ENCODE measurements at places on chromosomes 7 and 10.

GRCh38 chr7:23434147-23434917, 36.0 kb downstream of the IGF2BP3 start:
- DNase-seq: no peak

- DNase-seq: no peak
These were observed 730.6 kb upstream of the IGFBP3 start for GRCh38 chr7:46651561-46652088.

- DNase-seq: no peak
These were observed 545 bp upstream of the MTPN start for GRCh38 chr7:135977742-135978066.

DNA sequence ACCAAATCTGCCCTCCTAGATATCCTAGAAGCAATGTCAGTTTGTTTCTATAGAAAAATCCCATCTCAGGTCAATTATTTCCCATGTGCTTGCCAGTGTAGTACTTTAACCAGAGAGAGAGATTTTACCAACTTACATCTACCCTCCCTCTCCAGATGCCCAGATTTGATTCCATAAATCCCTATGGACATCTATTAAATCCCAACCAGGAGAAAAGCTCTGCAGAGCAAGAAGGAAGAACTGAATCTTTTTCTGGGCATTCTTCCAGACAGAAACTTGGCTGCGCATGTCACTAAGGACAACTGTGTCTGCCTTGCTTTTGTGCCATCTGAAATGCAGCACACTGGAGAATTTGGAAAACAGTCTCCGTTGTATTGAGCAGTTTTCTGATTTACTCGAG, 597.6 kb downstream of the SORCS1 start:
- no peak for DNase-seq

DNA sequence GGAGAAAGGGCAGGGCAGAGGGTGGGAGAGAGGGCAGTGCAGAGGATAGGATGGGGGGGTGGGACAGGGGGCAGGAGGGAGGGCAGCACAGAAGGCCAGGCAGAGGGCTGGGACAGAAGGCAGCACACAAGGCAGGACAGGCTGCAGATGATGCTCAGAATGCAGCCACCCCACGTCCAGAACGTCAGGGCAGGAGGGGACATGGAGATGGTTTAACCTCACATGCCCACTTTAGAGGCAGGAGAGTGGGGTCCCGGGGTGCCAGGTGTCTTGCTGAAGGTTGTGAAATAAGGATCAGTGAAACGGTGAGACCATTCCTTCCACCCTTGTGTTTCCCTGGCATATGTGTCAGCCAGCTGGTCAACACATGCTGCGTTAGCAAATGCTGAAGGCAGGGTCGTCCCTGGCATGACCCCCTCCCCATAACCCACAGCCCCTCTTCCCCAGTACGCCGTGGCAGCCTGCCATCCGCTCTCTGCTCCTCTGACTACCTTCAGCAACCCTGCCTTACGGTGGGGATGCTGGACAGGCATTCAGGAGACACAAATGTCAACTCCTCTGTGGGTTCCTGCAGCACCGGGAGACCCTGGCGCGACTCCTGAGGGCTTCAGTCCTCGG, 592.1 kb downstream of the DNAJB6 start:
- DNase-seq: no peak

- DNase-seq: no peak
These were observed at the start of gene IKZF1 for GRCh38 chr7:50304129-50304910. IKZF1 (plus strand) TSS chr7:50304716; CDS start chr7:50319062, 14,346 bp downstream.

DNA sequence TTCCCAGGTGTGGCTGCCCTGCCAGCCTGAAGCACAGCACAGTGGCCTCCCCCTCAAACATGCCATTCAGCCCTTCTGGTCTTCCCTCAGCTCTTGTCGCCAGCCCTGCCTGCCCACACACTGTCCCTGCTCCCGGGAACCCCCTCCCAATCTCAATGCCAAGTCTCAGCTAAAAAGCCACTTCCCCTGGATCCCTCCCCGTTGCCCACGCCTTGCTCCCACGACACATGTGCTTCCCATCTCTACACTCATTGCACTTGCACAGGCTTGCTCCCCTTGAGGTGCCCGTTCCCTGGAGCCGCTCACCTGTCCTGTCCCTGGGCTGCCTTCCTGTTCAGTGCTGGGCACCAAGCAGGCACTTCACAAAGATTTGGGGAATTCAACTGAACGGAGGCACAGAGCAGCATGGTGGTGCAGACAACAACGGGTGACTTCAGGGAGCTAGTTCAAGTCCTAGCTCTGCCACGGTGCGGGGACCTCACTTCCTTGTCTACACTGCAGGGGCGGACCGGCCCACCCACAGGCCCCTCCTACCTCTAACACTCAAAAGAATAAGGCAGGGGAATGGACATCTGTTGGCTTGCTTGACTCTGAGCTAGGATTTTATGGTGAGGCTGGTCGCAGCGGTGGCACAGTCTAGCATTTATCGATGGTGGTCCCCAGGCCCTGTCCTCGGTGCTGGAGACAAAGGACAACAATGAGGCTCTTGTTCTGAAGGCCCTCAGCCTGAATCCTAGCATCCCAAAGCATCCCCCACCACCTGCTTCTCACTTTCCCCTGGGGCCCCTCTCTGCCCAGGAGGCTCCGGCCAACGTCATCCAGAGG, 18.4 kb downstream of the RGS10 start:
- DNase-seq: no peak

- DNase-seq: no peak
These were observed 5.7 kb downstream of the BLVRA start for GRCh38 chr7:43764039-43764761.

DNA sequence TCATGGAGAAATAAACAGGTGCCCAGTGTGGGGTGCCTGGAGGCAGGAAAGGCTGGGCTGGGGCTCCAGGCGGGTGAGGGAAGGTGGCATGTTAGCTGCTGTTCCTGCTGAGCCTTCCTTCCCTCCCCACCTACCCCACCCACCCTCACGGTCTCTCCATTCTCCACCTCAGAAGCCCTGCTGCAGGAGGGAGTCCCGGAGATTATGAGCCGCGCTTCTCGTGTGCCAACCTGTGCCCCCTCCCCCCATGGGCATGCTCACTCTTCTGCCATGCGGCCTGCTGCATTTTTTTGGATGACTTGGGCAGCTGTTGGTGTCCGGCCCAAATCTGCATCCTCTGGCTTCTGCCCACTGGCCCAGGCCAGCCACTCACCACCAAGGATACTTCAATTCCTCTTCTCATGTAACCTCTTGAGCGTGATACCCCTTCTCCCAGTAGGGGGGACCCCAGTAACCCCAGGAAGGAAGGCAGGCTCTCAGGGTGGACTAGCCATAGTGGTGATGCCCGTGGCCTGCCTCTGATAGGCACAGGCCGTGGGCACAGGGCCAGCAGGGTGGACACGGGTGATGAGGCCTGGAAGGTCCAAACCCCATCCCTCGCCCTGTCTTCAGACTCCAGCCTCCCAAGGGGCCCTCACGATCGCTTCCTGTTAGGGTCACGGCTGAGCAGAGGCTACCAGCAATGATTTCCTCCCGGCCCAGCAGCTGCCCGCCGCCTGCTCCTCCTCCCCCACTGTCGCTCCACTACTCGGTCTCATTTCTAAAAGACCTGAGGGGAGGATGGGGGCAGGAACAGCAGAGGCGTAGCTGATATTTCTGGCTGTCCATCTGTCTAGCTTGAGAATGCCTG, 27.8 kb downstream of the UNC5B start:
- no peak for DNase-seq

DNA sequence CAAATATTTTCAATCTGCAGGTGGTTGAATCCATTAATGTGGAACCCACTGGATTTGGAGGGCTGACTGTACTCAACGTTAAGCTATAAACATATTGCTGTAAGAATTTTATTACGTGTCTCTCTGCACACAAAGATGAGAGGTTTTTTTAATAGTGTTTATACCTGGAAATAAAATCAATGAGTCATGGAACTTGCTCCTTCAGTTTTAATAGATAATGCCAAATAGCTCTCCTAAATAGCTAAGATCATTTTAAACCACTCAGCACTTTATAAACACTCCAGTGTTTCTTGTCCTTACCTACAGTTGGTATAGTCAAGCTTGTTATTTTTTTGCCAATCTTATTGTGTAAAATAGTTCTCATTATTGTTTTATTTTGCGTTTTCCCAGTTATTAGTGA, 455.6 kb upstream of the FZD8 start:
- DNase-seq: no peak

DNA sequence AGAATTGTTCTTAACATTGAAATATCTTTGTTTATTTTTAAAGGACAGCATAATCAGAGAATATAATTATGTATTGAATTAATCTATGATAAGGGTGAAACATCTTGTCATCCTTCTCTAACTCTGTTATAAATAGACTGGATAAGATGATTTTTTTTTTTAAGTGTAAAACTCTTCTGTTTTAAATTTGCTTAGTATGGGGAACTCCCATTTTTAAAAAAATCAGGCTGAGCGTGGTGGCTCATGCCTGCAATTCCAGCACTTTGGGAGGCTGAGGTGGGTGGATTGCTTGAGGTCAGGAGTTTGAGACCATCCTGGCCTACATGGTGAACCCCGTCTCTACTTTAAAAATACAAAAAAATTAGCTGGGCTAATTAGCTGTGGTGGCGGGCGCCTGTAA, 9.4 kb upstream of the HERC4 start:
- DNase-seq: no peak

DNA sequence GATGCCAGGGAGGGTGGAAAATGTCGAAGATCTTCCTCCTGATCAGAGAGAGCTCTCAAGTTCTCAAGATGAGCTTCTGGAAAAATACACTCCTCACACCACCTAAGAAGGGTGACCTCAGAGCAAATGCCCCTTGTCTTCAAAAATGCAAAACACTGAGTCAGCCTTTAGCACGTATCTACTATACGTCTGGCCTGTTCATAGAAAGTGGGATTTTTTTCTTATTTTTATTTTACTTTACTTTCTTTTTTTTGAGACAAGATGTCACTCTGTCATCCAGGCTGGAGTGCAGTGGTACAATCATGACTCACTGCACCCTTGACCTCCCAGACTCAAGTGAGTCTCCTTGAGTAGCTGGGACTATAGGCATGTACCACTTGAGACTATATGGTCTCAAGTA, 57.1 kb downstream of the AFAP1L2 start:
- DNase-seq: no peak

DNA sequence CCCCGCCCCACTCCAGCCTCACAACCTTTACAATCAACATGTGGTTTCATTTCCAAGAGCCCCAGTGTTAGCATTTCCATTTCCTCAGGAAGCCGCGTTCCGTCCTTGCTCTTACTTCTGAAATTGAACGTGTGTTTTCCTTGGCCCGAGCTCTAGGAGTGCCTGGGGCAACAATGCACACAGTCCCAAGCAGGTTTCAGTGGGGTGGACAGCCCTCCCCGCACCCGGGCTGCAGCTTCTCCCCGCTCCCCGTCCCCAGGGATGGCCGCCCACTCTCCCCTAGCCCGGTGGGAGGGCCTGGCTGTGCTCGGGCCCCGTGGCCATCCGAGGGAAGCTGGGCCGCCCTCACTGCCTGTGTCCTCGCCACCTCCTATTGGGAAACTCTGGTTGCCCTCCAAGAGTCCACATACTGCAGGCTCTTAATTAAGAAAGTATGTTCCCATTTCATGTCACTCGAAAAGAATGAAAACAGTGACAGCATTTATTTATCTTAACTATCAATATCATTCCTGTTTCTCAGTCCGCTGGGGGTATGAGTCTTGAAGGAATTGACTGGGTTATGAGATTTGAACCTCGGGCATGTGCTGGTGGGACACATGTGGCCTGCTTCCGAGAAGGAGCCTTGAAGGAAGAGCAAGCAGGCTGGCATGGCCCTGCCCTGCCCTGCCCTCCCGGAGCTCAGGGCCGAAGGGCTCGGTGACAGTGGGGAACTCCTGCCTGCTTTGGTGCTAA, 163.8 kb downstream of the GRK5 start:
- DNase-seq: no peak

- DNase-seq: no peak
These were observed 363.1 kb downstream of the POM121L12 start for GRCh38 chr7:53398566-53398965.

- DNase-seq: no peak
These were observed 2.0 kb downstream of the ANLN start for GRCh38 chr7:36391436-36392198.

GRCh38 chr7:28903730-28904577, 54.2 kb downstream of the TRIL start:
- DNase-seq: no peak

- DNase-seq: no peak
These were observed 120.6 kb downstream of the LRRC18 start for GRCh38 chr10:48818861-48819520.

DNA sequence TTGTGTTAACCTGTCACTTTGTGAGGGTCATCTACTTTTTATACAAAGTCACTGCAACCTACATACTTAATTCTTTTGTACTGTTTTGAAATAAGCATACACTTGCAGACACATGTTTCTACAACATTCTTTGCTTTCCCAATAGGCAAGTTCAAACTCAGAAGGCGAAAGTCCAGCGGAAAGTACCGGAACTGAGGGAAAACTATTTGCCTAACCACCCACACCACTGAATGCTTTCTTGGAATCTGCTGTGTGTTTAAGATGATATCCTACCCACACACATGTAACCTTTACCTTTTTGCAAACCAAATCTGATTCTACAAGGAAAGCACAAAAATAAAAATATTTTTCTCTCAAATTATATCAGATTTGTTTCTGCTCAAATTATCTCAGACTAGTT, 139.4 kb upstream of the AGR3 start:
- no peak for DNase-seq

GRCh38 chr10:24862589-24862988, 89.8 kb downstream of the PRTFDC1 start:
- no peak for DNase-seq

- DNase-seq: no peak
These were observed 427.1 kb upstream of the ZMIZ1 start for GRCh38 chr10:78641693-78642092.

DNA sequence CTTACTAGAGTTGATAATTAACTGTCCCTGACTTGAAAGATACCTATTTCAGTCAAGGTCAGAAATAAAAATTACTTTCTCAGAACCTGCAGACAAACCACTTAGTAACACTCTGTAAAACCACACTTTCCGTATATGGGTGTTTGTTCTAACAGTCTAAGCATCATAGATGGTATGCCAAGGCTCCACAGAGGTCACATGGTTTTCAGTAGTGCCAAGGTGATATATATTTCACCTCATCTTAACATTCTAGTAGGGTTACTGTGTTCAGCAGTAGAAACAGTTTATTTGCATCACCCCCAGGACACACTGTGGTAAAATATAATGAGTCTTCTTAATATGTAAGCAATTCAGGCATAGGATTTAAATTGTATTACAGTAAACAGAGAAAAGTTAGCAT, 61.5 kb downstream of the KCND2 start:
- DNase-seq: no peak

DNA sequence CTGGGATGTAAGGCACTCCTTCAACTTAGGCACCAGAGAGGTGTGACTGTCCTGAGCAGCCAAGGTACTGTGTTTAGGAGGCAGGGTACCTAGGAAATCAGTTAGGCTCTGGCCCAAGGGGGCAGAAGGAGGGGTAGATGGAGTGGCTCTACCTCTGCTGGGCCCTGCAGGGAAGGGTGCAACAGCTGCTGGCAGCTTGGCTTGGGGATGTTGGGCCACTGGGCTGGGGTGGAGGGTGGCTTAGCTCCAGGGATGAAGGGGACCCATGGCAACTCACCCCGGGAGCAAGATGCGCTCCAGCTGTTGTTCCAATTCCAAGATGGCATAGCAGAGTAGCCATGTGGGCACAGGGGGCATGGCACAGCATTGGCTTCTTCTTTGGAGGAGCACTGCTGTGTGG, 42.1 kb downstream of the NEURL1 start:
- DNase-seq: no peak

GRCh38 chr10:48890888-48891850, 48.5 kb downstream of the LRRC18 start:
- no peak for DNase-seq

- peak; percentile 33 for DNase-seq
These were observed 495 bp downstream of the SFR1 start for GRCh38 chr10:104122225-104123107.

GRCh38 chr7:44266526-44266925, 58.9 kb downstream of the CAMK2B start:
- DNase-seq: no peak

Data from dorsolateral prefrontal cortex (tissue), 122 donors.